ENCODE measurements at places on chromosomes 7 and 10.

- DNase-seq, result peak; percentile 14
These were observed 26.9 kb downstream of the ASAH2 start for GRCh38 chr10:50224330-50224952.

DNA sequence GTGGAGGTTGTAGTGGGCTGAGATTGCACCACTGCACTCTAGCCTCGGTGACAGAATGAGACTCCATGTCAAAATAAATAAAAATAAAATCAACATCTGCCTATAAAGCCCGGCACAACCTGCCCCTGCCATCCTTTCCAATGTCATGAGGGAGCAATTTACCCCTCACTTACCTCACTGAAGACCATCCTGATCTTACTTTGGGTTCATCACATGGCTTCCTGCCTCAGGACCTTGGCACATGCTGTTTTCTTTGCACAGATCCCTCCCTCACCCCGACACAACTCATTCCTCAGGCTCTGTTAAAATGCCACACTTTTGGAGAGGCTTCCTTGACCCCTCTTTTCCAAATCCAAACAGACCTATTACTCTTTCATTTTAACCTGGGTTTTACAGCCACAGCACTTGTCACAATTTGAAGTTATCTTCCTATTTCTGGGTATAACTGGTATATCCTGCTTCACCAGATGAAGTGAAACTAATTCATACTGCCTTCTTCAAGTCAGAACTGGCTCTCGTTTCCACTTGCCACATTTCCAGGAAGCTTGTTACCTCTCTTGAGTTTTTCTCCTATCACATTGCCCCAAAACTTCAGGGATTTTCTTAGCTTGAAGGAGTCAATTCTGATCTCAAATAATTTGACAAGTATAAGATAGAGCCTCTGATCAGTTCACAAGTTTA is 69.3 kb upstream of the PARD3 start:
- no peak for DNase-seq

DNA sequence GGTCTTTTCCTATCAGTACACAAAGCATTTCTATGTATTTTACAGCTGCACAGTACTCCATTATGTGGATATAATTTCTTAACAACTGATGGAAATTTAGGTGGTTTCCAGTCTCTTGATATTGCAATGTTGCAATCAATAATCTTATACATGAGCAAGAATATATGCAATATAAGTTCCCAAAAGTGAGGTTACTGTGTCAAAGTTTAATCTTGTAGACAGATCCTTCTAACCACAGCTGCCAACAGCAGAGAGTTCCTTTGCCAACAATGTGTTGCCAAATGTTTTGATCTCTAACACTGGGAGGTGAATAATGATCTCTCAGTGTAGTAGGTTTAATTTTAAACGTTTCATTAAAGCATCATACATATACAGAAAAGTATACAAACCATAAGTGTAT is 54.5 kb downstream of the CUL2 start:
- no peak for DNase-seq

- no peak for DNase-seq
These were observed 37.8 kb downstream of the CRHR2 start for GRCh38 chr7:30644286-30644955.

DNA sequence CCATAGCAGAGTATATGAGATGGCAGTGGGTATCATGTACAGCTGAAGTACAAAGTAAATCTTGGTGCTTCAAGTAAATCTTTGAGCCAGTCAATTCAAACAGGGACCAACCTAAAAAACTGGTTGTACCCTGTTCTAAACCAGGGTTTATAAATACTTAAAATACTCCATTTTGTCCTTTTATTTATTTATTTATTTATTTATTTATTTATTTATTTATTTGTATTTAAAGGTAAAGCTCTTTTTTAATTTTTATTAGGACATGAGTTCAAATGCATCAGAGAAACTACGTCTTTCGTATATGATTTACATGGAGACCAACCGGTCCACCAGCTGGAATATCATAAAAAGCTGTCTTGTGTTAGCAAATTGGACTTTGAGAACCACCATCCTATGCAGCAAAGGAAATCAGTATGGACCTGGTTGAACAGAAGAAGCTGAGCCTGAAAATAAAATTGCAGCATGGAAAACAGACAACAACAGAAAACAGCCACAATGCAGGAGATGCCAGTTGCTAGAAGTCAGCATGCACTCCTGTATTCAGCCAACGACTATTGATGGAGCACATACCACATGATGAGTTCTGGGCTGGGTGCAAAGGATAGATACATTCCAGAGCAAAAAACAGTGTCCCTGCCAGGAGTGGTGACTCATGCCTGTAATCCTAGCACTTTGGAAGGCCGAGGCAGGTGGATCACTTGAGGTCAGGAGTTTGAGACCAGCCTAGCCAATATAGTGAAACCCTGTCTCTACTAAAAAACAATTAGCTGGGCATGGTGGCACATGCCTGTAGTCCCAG is 60.0 kb downstream of the PLXNA4 start:
- no peak for DNase-seq

- no peak for DNase-seq
These were observed 96.8 kb upstream of the PCBD1 start for GRCh38 chr10:70984986-70985722.

- no peak for DNase-seq
These were observed 33.9 kb downstream of the SLC26A5 start for GRCh38 chr7:103412151-103412550.

Data from activated CD4-positive, alpha-beta T cell treated with anti-CD3 and anti-CD28 coated beads for 4 hours (primary cell).